ENCODE measurements at places on chromosomes 7 and 10. TPM values are rescaled to one million over a fixed set of nuclear protein-coding genes. Genes with fewer than 3 reads are reported as not detected.
A peak's percentile ranks its signal among the peaks of the same experiment; 100 is the strongest.

DNA sequence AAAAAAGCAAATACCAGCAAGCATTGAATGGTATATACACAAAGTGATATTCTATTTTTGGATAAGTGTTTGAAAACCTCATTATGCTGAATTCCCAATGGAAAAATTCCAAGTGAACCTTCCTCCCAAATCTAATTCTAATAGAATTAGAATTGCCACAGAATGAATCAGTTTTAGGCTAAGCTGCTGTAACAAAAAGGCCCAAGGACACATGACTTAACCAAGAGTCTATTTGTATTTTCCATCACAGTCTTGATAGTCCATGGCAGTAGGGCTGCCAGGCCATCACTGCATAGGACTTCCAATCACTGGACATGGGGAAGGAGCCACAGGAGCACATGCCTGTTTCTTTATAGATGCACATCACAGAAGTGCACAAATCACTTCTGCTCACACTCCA lies 91.2 kb upstream of the IFRD1 start:
- ATAC-seq, result no peak

DNA sequence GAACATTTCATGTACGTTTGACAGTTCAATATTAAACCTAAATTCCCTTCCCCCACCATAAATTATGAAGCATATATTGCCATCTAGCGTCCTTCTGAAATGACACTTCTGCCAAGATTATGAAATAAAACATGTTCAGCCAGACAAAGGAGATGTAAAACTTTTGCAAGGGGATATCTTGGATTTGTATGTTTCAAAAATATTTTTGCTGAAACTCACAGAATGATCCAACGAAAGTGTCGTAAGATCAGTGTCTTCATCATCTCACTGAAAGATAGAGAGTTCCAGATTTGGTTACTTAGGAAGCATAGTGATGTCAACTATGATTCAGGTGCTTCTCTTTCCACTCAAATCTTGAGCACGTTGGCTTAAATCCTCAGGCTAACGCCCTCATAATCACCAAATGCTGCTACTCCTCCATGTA lies 904.3 kb downstream of the XPNPEP1 start:
- no peak for ATAC-seq

DNA sequence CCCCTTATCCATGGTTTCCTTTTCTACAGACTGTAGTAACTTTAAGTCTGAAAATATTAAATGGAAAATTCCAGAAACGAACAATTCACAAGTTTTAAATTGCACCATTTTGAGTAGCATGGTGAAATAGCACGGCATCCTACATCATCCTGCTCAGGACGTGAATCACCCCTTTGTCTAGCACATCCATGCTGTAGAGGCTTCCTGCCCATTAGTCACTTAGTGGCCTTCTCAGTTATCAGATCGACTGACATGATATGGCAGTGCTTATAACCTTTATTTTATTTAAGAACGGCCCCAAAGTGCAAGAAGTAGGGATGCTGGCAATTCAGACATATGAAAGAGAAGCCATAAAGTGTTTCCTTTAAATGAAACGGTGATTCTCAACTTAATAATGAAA lies 82.7 kb downstream of the CPXM2 start:
- no peak for ATAC-seq

DNA sequence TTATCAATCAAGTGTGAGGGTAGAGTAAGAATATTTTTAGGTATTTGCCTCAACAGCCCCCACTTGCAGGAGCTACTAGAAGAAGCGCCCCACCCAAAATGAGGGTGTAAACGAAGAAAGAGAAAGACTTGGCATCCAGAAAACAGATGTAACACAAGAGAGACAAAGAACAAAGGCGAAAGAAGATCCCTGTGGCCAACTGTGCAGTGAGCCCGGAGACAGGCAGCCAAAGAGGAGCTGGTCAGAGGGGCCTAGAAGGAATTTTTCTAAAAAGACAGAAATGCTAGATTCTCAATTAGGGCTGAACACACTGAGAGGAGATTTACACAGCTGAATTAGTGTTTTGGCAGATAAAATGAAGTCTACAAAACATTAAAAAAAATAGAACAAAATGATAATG lies 29.6 kb upstream of the EIF5AL1 start:
- ATAC-seq, result no peak

GRCh38 chr10:94225589-94225988 lies 137.2 kb downstream of the NOC3L start:
- no peak for ATAC-seq

DNA sequence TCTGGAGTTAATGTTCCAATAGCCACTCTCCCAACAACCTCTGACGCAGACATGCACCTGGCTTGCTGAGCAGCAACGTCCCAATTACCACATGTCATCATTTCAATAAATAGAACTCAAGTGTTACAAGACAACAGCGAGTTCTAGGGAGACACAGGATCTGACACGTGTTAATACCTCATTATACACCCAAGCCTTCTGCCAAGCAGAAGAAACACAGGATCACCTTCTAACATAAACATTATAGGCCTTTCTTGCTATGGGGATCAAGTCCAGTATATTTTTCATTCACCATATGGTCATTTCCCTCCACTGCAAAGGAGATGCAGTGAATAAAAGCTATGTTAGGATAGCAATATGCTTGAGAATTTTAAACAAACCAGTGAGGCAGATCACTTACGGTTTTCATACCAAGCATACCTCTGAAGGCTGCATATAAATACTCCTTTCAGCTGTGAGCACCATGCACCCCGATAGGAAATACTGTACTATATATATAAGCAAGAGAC lies 74.2 kb downstream of the JAZF1 start:
- no peak for ATAC-seq

- peak; percentile 88 for ATAC-seq
These were observed at the start of gene FASTK for GRCh38 chr7:151080522-151081169. Gene FASTK (minus strand): TSS chr7:151080809. CDS start chr7:151080766, 43 bp downstream.

GRCh38 chr10:32412499-32412853 lies 33.5 kb upstream of the CCDC7 start:
- ATAC-seq, result no peak

DNA sequence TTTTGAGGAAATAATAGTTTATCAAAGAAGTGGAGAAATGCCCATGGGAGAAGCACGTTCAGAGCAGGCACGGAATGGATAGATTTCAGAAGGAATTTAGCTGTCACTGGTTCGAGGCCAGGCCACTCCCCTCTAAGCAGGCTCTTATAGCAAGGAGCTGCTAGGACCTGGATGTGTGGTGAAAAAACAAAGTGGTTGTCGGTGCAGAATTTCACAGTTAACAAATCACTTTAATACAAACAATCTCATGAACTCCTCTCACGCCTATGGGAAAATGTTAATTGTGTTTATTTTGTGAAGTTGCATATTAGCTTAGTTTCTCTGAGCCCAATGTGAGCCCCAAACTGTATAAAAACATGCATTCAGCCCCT lies 176.3 kb downstream of the PKD1L1 start:
- ATAC-seq, result no peak

DNA sequence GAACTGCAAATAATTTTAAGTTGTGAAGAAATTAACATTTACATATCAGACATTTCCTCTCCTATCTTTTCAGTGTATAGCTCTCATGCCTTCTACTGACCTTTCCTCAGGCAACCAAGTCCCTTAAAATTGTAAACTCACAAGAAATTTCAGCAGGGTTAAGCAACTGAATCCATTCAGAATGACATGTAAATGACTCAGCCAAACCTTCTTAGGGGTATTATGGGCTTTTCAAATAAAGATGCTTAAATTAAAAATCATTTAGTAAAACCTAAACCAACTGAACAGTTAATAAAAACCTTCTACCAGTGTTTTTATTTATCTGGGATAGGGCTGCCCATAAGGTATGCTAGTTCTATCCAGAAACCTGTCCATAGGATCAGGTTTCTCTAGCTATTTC lies 20.7 kb downstream of the WAPL start:
- ATAC-seq, result no peak

- ATAC-seq, result no peak
These were observed 265.6 kb upstream of the FOXK1 start for GRCh38 chr7:4416396-4417056.

The FAM237B gene
- not detected for total RNA-seq

Measured in activated T-helper 17 cell treated with anti-CD3 and anti-CD28 coated beads, Interleukin-2, amount 50 U/mL, for 72 hours (primary cell).